ENCODE measurements at places on chromosomes 3 and 15.

DNA sequence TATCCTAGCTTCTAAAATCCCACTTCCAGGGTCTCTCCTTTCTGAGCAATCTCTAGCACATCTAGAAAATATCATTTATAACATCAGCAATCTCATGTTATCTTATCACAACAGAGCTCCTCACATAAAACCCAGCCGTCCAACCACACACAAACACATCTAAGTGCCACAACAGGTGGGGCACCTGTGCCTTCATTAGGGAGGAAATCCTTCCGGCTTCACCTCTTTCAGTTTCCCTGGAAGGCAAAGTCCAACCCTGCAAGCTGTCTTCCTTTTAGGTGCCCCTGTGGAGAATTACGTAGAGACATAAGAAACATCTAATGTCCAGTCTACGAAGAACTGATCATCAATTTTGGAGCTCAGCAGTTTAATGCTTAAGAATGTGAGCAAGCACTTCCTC is 1.6 kb downstream of the ZDHHC3 start:
- no peak for DNase-seq

DNA sequence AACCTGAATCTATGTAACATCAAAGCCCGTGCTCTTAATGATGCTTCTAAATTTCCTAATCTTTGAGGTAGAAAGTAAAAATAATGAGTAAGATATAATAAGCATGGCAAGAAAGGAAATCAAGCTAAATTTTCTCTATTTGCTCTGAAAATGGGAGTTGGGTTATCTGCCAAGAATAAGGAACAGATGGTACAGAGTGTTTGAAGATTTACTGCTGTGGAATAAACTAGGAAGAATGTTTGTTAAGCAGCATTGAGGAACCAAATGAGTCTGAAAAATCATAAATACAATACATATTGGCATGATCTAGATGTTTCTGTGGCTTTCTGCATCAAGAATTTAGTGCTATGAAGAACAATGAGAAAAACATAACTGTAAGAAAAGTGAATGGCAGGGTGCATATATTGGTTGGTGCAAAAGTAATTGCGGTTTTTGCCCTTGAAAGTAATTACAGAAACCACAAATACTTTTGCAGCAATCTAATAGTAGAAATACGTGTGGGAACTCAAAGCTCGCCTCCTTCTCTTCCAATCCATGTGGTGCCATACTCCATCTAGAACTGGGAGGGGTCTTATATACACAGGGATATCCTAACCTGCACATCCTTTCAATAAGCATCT is 87.6 kb downstream of the SUCNR1 start:
- no peak for DNase-seq

DNA sequence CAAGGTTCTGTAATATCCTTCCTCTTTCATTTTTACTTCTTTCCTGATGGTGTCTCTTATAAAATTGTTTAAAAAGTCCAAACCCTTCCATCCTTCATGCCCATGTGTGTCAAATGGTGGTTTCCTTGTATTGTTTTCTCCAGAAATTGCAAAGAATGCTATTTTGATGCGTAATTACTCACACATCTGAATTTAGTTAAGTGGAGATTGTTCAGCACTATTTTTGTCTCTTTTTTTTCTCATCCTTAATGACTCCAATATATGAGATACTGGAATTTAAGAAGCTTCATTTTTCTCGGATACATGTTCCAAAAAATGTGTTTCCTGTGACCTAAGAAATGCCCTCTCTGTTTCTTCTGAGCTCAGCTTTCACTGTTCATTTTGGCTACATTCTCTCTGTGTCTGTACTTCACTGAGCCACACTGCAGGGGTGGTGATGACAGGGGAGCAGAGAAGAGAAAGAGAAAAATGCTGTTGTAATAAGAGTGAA is 799.8 kb downstream of the DIPK2A start:
- DNase-seq = no peak

- no peak for DNase-seq
Observed at GRCh38 chr3:65350801-65351476, 663.1 kb upstream of the ADAMTS9 start.

DNA sequence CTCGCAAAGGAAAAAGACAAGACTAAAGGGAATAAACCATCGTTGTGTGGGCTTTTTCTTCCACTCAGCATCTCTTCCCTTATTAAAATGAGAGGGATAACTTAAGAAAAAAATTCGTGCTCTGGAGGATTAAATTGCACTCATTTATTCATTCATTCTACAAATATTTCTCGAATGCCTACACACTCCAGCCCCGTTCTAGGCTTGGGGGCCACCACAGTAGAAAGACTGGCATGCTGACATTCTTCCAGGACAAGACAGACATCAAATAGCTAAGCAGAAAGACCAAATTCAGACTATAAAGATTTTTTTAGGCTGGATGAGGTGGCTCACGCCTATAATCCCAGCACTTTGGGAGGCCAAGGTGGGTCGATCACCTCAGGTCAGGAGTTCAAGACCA is 65.3 kb upstream of the IL12A start:
- DNase-seq = no peak

- peak; percentile 24 for DNase-seq
Observed at GRCh38 chr3:9206287-9206686, 43.2 kb downstream of the SRGAP3 start.

GRCh38 chr3:170442947-170443346 is 24.3 kb downstream of the CLDN11 start:
- no peak for DNase-seq

GRCh38 chr15:85430406-85431204 is 50.2 kb downstream of the AKAP13 start:
- no peak for DNase-seq

- no peak for DNase-seq
Observed at GRCh38 chr3:143222981-143223380, 103.4 kb downstream of the CHST2 start.

- DNase-seq = peak; percentile 64
Observed at GRCh38 chr3:42490243-42490642, 12.2 kb upstream of the VIPR1 start.

DNA sequence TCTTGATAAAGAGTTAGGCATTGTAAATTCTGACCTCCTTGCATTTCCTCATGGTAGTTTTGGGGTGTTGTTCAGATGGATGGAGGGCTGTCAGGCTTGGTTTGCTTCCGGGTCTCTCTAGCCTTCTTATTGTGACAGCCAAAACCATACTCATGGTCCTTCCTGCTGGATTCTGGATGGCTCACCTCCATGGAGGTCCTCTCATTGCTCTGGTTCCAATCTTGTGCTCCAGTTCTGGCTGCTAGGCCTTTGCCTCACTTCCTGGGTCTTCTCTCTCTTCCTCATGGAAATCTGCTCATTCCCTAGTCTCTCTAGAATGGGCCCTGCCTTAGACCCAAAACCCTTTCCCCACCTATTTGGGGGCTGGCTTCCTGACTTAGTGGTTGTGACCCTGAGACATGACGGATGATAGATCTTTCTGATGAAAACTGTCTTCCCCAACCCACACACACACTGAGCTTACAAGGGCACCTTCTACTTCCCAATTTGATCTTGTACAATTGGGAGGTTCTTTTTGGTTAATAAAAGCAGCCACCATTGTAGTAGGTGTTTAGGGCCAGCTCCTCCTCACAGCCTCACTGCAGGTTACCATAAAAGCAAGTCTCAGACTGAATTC is 66.2 kb upstream of the XCR1 start:
- no peak for DNase-seq

- no peak for DNase-seq
Observed at GRCh38 chr3:171636666-171637065, 173.6 kb downstream of the PLD1 start.

DNA sequence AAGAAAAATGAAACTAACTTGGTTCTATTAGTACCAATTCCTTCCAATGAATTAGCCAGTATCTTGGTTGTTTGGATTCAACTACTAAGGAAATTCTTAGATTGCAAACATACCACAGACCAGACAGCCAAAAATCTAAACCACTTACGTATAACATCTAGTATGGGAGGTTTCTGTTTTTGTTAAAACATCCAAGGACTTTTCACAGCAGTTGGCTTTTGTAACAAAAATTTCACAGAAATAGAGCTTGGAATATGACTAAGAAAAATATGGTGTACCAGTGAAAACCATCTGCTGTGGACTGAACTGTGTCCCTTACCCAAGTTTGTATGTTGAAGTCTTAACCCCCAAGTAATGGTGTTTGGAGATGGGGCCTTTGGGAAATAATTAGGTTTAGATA is 199.2 kb downstream of the OTOL1 start:
- DNase-seq = no peak

DNA sequence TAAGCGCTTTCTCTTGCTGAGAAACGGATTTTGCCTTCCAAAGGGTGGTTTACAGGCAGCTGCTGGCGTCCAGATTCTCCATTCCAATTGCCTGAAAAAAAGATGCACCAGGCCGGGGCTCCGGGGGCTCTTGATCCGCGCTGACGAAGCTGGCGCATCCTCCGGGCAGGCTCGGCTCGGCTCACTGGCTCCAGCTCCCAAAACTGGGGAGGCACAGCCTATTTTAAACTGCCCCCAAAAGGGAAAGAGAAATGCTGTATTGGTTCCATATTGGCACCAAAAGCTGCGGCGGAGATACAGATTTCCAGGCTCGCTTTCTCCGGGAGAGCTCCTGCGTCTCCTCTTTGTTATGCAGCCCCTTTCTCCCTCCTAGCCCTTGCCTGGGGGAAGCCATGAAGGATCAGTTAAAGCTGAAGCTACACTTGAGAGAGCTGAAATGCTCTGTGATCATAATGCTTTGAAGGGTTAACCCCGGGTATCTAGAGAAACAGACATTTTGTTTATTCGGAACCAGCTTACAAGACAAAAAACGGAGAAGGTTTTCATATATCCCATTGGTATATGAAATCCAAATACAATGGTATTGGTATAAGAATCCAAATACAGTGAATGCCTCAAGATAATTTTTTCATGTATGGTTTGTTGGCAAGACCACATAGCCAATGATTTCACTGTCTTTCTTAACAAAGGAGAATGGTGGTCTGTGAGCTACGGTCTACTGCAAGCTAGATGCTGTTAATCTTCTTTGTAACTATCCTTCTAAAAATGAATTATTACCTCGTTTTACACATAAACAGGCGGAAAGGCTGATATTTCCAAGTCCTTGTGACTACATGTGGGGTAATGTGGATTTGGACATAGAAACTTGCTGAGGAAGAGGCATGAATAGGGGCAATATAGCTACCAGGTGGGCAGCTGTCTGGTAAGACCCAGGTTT is 693 bp downstream of the CD200 start:
- no peak for DNase-seq

DNA sequence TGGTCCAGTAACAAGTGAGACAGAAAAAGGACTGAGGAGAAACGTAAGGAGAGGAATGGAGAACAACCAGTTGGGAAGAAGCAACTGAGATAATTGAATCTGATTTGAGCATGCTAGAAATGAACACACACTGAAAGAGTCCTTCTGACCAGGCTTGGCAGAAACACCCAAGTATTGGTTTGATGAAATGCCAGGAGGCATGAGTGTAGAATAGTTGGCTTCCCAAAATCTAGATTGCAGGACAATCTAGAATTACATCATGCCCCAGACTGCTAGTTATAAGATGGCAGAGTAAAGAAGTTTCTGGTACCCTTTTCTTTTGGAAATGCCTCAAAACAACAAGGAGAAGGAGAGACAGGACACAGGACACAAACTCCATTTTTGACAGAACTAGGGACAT is 189.7 kb upstream of the STT3B start:
- DNase-seq = no peak

DNA sequence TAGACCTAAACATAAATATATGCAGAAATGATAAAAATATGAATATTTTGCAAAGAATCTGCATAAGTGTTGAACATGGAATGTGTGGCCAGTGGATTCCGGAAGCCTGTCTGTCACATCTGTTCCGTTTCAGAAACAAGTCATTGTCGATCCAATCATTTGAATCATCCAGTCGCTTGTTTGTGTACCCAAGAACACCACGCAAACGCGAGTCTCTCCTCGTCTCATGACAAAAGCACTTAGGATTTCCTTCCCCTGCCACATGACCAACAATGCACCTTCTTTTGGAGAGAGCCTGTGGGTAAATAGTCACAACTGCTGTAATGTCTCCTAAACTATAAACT is 80.2 kb downstream of the FMN1 start:
- DNase-seq = no peak

GRCh38 chr3:159929171-159930141 is 59.2 kb upstream of the IL12A start:
- no peak for DNase-seq

- no peak for DNase-seq
Observed at GRCh38 chr3:116338713-116339112, 106.6 kb downstream of the LSAMP start.

GRCh38 chr3:156674911-156675829 is 780 bp downstream of the TIPARP start:
- peak; percentile 81 for DNase-seq

GRCh38 chr15:48858401-48858800 is 19.5 kb upstream of the EID1 start:
- DNase-seq = no peak

DNA sequence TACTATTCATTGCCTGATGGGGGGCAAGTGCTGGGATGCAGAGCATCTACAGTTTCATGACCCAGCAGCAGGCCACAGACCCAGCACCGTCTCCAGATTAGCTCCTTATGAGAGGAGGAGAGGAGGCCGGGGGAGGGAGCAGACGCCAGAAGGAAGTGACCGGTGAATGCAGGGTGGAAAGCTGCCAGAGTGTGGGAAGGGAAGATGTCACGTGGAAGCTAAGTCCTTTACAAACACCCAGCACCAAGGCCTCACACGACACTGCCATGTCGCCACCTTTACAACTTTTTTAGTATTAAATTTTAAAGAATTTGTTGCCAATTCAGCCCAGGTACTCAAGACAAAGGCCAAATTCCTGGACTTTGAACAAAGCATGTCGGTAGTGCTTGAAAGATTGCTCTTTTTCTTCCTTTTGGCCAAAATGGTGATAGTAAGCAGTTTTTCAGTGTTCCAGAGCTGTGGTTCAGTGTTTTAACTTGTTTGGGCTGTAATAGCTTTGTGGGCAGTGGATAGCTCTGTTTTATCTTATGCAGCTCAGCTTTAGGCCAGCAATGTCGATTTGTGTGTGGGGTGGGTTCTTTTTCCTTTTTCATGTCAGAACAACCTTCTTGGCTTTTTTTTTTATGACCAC is 58.2 kb downstream of the ZBTB38 start:
- peak; percentile 95 for DNase-seq

- no peak for DNase-seq
Observed at GRCh38 chr3:24837601-24838000, 343.0 kb upstream of the THRB start.
